Forelimb muscle (tissue), 1 donor: ENCODE measurements at places on chromosomes 2 and 18.
A peak's percentile ranks its signal among the peaks of the same experiment; 100 is the strongest.

DNA sequence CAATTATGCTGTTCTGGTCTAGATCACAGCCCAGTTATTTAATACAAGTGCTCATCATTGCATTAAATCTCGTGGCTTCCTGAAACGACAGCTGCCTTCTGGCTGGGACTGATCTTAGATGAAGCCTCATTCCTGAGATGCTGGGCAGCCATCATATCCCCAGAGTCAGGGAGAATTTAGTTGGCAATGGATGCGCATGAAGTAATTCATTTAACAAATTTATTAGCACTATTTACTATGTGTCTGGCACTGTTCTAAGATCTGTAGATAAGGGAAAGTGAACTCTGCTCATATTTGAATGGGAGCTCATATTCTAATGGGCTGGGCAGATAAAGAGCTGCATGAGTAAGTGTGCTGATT is 244.7 kb downstream of the KCNS3 start:
- no peak for DNase-seq

GRCh38 chr2:109195193-109196045 is 66.4 kb downstream of the SH3RF3 start:
- DNase-seq: no peak

GRCh38 chr2:100813527-100813926 is 6.4 kb upstream of the NPAS2 start:
- no peak for DNase-seq

GRCh38 chr18:46070815-46071652 is 1.0 kb downstream of the PSTPIP2 start:
- no peak for DNase-seq

DNA sequence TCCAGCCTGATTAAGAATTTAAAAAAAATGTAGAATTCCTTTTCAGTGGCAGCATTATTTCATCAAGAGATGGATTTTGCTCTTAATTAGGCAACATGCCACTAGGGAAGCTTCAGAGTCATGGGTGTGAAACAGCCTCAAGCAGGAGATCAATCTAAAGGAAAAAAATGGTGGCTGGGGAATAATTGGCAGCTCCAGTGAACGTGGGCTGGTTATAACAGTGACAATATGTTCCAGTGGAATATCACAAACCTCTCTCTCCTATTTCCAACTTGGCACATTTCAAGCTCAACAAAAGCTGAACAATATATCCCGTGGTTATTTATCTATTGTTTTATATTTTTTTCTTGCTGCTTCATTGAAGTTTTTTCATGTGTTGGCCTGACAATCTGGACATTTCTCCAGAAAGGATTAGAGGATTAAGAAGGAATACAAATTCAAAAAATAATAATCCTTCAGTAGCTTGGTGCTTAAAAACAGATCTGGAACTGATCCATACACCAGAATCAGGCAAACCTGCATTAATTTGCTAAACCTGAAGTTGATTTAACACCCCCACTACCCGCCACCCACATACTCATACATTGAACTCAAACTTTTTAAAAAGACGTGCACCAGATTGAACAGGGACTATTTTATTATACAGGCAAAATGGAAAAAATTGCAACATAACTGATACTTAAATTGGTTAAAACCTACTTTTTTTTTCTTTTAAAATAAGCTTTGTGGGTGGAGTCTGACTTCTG is 255.9 kb upstream of the SPRED2 start:
- no peak for DNase-seq

DNA sequence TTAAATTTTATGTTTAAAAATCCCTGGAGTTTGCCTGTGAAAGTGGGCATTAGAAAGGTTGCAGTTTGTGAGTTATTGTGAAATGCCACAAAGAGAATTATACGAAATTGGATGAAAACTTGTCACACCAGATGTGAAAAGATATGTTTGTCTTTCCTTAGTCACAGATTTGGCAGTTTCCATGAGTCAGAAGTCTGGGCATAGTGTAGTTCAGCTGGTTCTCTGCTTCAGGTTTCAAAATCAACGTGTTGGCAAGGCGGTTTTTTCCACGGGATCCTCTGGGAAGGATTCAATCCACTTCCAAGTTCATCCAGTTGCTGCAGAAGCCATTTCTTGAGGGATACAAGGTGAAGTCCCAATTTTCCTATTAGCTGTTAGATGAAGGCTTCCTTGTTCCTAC is 658.0 kb upstream of the CDH2 start:
- DNase-seq: no peak

DNA sequence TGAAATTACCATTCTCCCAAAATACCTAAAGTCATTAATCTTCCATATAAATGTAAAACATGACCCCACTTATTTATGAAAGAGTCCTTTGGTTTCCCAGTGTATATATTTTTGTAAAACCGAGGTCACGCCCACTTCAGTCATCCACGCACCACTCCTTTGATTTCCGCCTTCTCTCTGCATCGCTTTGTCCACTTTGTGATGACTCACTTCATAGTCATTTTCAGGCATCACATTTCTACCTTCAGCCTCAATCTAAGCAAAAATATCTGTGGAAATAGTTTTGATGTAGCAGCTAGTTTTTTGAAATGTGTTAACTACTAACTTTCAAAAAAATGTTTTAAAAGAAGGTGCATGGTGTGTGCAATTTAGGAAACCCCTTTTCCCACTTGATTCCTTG is 793.5 kb upstream of the SOX11 start:
- DNase-seq: no peak

GRCh38 chr18:24065906-24066305 is 51.4 kb downstream of the TTC39C start:
- DNase-seq: no peak

DNA sequence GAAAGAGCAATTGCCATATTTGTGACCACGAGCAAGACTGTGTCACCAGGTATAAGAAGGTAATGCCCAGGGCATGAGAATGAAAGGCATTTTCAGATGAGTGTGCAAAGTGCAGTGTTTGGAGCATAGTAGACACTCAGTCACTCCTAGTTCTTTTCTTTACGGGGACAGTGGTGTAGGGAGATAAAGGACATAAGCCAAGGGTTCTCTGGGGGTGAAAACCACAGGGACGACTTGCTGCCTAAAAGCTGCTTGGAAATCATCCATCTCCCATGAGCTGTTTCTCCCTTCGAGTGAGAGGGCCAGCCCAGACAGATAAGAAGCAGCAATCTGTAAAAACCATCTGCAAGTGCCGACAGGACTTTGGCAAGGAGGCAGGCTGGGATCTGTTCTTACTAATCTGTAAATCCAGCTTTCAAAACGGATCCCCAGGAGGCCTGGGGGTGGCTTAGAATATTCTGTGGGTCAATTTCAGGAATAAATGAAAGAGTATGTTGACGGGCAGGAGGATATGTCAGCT is 221.6 kb downstream of the LPIN1 start:
- no peak for DNase-seq

DNA sequence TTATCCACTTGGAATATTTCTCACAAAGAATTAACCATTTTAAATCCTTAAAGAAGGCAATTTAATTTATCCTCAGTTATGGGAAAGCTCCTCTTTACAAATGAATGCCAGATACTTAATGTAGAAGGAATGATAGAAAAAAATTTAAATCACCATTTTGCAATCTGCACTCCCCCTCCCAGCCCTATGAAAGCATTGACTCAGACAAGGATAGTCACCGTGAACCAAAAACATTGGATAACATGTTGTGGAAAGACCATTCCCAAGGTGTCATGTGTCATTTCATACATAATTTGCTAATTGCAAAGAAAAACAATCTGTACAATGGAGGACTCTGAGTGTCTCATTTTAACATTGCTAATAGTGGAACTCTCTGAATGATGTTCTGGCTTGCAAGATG is 421.0 kb downstream of the TXNL1 start:
- no peak for DNase-seq

- DNase-seq: no peak
Measured at GRCh38 chr18:54416436-54416835, 58.7 kb downstream of the C18orf54 start.

- no peak for DNase-seq
Measured at GRCh38 chr2:229416116-229416694, 145.1 kb upstream of the PID1 start.

GRCh38 chr2:109164739-109165221 is 35.8 kb downstream of the SH3RF3 start:
- DNase-seq: peak; percentile 63

DNA sequence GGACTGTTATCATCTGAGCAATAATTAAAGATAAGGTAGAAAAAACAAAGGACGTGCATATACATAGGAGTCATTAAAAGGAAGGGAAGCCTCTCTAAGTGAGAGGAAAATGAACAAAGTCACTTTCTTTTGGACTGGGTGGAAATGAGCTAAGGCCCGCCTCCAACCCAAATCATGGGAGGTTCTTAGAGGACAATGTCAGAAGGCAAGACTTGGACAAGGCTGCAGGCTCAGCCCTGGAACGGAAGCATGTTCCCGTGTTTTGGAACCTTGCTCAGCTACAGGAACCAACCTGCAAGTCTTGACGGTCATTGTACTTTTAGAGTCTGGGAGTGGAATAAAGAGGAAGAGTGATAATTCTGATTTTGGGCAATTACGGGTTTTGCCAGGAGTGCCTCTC is 59.4 kb upstream of the EPB41L3 start:
- no peak for DNase-seq

- no peak for DNase-seq
Measured at GRCh38 chr2:61910603-61911002, 5.1 kb downstream of the COMMD1 start.
